ENCODE measurements at places on chromosomes 16 and 17.

DNA sequence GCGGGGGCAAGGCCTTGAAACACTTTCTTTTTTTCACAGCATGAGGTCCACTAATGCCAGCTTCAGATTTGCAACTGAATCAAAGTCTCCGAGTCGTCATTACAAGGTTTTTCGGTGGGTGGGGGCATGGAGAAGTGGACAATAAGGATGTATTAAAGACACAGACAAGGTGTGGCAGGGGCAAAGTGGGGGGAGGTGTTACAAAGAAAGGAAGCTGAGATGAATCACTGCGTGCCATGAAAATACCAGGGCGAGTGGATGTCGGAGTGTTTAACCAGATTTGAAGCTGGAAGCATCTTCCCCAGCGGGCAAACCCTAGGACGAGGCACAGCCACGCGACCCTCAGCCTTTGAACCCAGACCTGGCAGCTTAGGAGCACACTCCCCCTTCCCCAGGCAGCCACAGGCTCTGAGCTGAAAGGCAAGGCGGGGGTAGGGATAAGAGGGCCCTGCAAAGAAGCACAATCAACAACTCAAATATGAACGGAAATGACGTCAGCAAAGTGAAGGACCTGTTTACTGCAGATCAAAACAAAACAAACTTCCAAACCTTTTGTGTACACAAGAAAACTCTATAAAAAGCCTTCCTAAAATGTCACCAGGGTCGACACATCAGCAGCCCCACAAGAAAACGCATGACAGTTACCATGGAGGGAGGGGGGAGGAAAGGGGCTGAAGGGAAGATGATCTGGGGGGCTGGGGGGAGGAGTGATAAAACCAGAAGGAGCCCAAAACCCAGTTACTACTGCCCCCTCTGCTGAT, 5.6 kb upstream of the ZFHX3 start:
- peaks cover 6% of the 10 kb centered on the region for H3K36me3 ChIP-seq
- peak overlapping the region; percentile 47 for H3K4me3 ChIP-seq
- no peak for DNase-seq
- H3K27me3 ChIP-seq = peaks cover 18% of the 10 kb centered on the region
- no peak overlapping the region for H3K27ac ChIP-seq
- H3K4me1 ChIP-seq = peaks cover 40% of the 10 kb centered on the region

DNA sequence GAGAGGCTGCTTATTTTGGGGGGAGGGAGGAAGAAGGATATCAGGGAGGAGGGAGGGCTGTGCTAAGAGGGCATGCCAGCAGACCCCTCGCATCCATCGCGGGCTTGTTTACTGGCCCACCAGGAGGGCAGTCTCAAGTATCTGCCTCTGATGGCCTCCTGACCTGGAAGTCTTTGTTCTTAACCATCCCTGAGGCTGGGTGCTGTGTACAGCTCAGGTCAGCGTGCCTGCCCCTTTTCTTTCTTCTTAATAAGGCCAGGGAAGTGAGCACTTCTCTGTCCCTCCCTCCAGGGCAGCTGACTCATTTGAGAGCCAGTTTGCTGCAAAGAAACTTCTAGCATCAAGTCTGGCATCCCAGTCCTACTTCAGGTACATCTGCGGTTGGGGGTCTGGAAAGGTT, 157.0 kb downstream of the CCDC182 start:
- H3K27me3 ChIP-seq = peaks cover 3% of the 10 kb centered on the region
- H3K27ac ChIP-seq = no peak overlapping the region
- H3K4me3 ChIP-seq = no peak overlapping the region
- H3K36me3 ChIP-seq = no peaks in the 10 kb centered on the region
- H3K4me1 ChIP-seq = peaks cover 18% of the 10 kb centered on the region
- no peak for DNase-seq

- no peaks in the 10 kb centered on the region for H3K4me1 ChIP-seq
- no peak for DNase-seq
Observed at GRCh38 chr17:40378966-40379365, 14.4 kb upstream of the GJD3 start.

DNA sequence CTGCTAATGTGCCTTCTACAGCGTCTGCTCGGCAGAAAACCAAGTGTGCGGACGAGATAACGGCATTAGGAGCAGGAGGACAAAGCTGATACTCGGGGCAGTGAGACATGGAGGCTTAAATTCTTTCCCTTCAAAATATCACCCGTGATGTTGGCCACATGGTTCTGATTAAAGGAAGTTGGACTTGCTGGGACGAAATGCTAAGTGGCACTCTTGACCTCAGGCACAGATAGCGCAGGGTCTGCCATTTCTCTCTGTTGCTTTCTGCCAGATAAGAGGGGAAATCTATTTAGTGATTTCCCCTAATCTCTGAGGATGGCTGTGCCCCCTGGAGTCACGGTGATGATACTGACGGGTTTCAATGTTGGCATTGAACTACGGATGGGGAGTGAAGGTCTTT, 509.6 kb upstream of the EEF2KMT start:
- H3K4me1 ChIP-seq = no peaks in the 10 kb centered on the region
- H3K27me3 ChIP-seq = no peaks in the 10 kb centered on the region
- H3K4me3 ChIP-seq = no peak overlapping the region
- no peaks in the 10 kb centered on the region for H3K36me3 ChIP-seq
- DNase-seq = no peak

- H3K4me1 ChIP-seq = peaks cover 7% of the 10 kb centered on the region
- peaks cover 15% of the 10 kb centered on the region for H3K27me3 ChIP-seq
Observed at GRCh38 chr17:48037036-48037837, at the start of gene COPZ2. Gene COPZ2, minus strand, starts transcription at chr17:48037797. Its CDS starts 20 bp downstream, at chr17:48037777.

All from glutamatergic neuron (in vitro differentiated cells).